Lower lobe of right lung (tissue), 2 donors: ENCODE measurements at places on chromosomes 3 and 15. TPM values are rescaled to one million over a fixed set of nuclear protein-coding genes. Genes with fewer than 3 reads are reported as not detected.

Gene AADAC
- 5.6 TPM for total RNA-seq

Gene PDIA5
- total RNA-seq: 29.3 TPM

Gene TMEM158
- 0.80 TPM for total RNA-seq

Gene KIF9
- total RNA-seq: 8.7 TPM

Gene GRM7
- 0.86 TPM for total RNA-seq

Gene PLA2G4F
- total RNA-seq: 99.0 TPM

DNA sequence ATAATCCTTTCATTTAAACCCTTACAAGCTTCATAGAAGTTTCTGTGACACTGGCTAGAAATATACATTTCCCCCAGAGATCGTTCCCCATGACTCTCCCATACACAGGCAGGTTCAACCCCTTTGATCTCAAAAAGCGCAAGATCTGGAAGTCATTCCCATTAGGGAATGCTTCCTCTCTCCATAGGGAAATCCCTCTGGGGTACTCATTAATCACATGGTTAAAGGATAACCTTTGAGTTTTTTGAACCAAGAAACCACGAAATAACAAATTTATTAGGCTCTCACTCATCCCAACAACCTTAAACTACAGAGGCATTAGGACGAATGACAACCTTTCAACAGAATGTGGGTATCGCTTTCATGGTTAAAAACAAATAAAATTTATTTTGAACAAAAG is 211.9 kb upstream of the PRICKLE2 start:
- no peak overlapping the region for H3K4me3 ChIP-seq
- no peak overlapping the region for H3K27ac ChIP-seq
- H3K4me1 ChIP-seq: peaks cover 34% of the 10 kb centered on the region

DNA sequence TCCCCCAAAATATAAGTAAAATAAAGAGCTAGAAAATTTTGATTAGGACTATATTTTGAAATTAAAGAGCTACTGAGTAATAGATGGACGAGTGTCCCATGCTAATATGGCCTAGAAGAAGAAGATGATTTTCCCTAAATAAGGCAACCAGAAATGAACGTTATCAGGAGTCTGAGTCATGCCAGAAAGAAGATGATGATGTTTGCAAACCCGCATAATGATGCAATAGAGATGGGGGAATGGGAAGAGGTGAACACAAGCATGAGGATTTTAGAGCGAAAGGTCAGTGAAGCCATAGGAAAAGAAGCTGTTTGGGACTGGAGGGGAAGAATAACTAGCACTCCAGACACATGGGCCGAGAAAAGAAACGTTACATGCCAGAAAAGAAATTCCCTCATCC is 71.7 kb downstream of the FGF12 start:
- no peaks in the 10 kb centered on the region for H3K36me3 ChIP-seq
- DNase-seq: no peak
- H3K27me3 ChIP-seq: no peaks in the 10 kb centered on the region
- no peak overlapping the region for H3K4me3 ChIP-seq
- no peak overlapping the region for H3K27ac ChIP-seq

DNA sequence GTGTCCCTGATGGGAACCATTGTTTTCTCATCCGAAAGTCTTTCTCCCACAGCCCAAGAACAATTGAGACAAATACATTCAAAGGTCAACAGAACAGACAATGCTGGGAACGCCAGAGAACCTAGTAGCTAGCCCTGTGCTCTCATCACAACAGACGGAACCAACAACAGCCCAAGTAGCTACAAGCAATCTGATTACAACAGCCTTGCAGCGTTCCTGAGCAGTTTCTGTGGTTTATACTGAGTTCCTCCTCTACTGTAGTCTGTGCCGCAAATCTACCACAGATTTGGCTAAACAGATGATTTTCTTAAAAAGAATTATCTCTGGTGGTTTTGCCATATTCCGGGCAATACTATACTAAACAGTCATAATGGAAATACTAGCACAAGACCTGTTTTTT is 435.6 kb downstream of the MECOM start:
- no peaks in the 10 kb centered on the region for H3K4me1 ChIP-seq
- H3K27me3 ChIP-seq: no peaks in the 10 kb centered on the region
- H3K36me3 ChIP-seq: no peaks in the 10 kb centered on the region
- H3K4me3 ChIP-seq: no peak overlapping the region
- no peak overlapping the region for H3K27ac ChIP-seq

DNA sequence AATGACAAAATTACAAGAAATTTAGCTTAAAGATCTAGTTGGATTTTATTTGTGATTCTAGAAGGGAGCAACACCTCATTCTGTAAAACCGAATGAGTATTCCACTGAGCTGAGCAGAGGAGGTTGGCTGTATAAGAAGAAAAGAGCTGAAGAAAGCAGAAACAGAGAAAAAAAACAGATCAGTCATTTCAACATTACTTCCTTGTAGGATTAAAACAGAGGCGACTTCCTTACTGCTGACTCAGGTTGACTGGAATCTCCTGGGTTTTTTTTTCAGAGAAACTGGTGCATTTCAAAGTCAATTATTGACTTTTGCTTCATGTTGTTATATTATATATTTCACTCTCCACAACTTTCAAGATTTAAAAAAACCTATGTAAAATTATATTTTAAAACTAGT is 368.1 kb upstream of the UBE2E2 start:
- no peak overlapping the region for H3K4me3 ChIP-seq
- H3K27ac ChIP-seq: no peak overlapping the region
- no peak for DNase-seq
- H3K4me1 ChIP-seq: peaks cover 18% of the 10 kb centered on the region
- H3K27me3 ChIP-seq: no peaks in the 10 kb centered on the region

- H3K4me1 ChIP-seq: no peaks in the 10 kb centered on the region
- H3K4me3 ChIP-seq: no peak overlapping the region
- no peak overlapping the region for H3K27ac ChIP-seq
- peaks cover 21% of the 10 kb centered on the region for H3K36me3 ChIP-seq
Observed at GRCh38 chr3:10205451-10206165, 40.9 kb downstream of the IRAK2 start.

- H3K36me3 ChIP-seq: no peaks in the 10 kb centered on the region
- H3K27ac ChIP-seq: no peak overlapping the region
- no peak overlapping the region for H3K4me3 ChIP-seq
- DNase-seq: no peak
Observed at GRCh38 chr15:71282076-71282475, 166.8 kb downstream of the THSD4 start.

GRCh38 chr15:83846847-83847246 is 192.9 kb downstream of the ADAMTSL3 start:
- H3K36me3 ChIP-seq: no peaks in the 10 kb centered on the region
- no peak overlapping the region for H3K4me3 ChIP-seq
- H3K27me3 ChIP-seq: no peaks in the 10 kb centered on the region

- no peak for DNase-seq
- H3K4me1 ChIP-seq: peaks cover 28% of the 10 kb centered on the region
- H3K27ac ChIP-seq: no peak overlapping the region
Observed at GRCh38 chr3:177811835-177812234, 614.6 kb upstream of the TBL1XR1 start.

DNA sequence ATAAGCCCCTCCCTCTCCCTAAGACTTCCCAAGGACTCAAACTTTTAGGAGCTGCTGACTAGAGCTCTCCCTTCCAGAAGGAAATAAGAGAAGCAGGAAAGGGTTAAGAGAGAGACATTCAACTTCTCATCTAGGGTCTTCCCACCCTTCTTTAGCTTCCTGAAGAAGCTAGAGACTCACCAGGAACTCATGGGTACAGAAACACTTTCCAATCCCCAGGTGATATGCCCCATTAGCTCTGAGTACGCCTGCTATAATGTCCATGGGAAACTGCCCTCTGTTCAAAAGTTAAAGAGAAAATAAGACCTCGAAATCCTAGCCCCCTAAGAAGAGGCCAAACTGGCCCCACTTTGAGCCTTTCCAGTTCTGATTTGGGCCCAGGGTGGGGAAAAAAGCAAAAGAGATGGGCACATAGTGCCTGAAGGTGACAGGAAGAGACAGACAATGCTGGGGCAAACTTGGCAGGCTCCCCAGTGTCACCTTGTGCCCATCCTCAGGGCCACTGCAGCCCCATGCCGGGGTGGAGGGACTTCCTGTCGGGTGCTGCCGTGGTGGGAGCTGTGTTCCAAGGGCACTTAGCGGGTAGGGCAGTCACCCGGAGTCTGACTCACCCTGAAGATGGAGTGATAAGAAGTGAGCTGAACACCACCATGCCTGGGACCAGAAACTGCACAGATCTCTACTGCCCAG is 29.5 kb downstream of the CCDC12 start:
- peak overlapping the region; percentile 9 for H3K4me3 ChIP-seq
- H3K4me1 ChIP-seq: peaks cover 94% of the 10 kb centered on the region
- no peaks in the 10 kb centered on the region for H3K36me3 ChIP-seq
- H3K27ac ChIP-seq: peak overlapping the region; percentile 85
- peak; percentile 60 for DNase-seq

- no peak overlapping the region for H3K4me3 ChIP-seq
- no peaks in the 10 kb centered on the region for H3K4me1 ChIP-seq
- H3K27me3 ChIP-seq: no peaks in the 10 kb centered on the region
- no peak overlapping the region for H3K27ac ChIP-seq
Observed at GRCh38 chr15:31089368-31090047, 12.0 kb downstream of the TRPM1 start.

GRCh38 chr3:54126551-54126950 is 4.2 kb downstream of the CACNA2D3 start:
- peaks cover 11% of the 10 kb centered on the region for H3K27me3 ChIP-seq
- DNase-seq: no peak
- H3K36me3 ChIP-seq: no peaks in the 10 kb centered on the region
- H3K4me3 ChIP-seq: no peak overlapping the region

DNA sequence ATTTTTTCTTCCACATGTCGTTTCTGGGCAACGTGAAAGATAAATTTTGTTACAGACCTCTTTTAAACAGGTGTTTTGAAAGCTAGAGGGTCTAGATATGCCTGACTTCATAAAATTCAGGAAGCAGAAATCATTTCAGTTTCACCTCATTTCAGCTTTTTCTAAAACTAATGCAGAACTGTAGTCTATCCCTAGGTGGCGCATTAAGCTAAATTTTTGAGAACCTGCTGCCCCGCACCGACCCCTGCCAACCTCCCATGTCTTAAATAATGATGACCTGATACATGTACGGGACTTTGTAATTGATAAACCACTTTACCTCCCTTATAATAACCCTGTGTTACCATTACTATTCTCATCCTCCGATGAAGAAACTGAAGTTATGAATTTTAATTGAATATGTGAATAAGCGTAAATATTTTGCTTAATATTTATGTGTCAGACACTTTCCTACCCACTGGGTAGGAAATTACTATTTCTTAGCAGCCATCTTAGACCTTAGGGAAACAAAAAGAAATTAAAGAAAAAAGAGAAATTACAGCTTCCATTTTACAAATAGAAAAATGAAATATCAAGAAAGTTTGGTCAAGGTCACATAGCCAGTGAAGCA is 78.7 kb upstream of the GCNT3 start:
- H3K36me3 ChIP-seq: no peaks in the 10 kb centered on the region
- H3K4me3 ChIP-seq: no peak overlapping the region
- DNase-seq: no peak
- H3K27me3 ChIP-seq: peaks cover 8% of the 10 kb centered on the region
- H3K27ac ChIP-seq: no peak overlapping the region
- peaks cover 4% of the 10 kb centered on the region for H3K4me1 ChIP-seq

DNA sequence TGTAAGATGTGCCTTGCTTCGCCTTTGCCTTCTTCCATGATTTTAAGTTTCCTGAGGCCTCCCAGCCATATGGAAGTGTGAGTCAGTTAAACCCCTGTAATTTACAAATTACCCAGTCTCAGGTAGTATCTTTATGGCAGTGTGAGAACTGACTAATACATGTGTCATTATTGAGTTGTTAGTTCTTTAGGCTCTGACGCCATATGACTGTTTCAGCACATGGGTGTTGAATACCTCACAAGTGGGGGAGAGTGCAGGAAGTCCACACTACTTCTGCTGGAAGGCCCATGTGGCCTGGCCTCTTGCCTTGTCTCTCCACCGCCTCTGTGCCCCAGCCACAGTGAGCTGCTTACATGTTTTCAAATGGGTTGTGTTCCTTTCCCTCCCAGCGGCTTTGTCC is 28.5 kb downstream of the MFSD1 start:
- H3K36me3 ChIP-seq: peaks cover 54% of the 10 kb centered on the region
- DNase-seq: no peak
- no peaks in the 10 kb centered on the region for H3K27me3 ChIP-seq
- no peak overlapping the region for H3K27ac ChIP-seq
- H3K4me3 ChIP-seq: no peak overlapping the region

- H3K4me1 ChIP-seq: peaks cover 43% of the 10 kb centered on the region
- H3K36me3 ChIP-seq: no peaks in the 10 kb centered on the region
- H3K27me3 ChIP-seq: no peaks in the 10 kb centered on the region
- no peak overlapping the region for H3K27ac ChIP-seq
- DNase-seq: no peak
Observed at GRCh38 chr3:149592758-149593240, 65.0 kb downstream of the WWTR1 start.

DNA sequence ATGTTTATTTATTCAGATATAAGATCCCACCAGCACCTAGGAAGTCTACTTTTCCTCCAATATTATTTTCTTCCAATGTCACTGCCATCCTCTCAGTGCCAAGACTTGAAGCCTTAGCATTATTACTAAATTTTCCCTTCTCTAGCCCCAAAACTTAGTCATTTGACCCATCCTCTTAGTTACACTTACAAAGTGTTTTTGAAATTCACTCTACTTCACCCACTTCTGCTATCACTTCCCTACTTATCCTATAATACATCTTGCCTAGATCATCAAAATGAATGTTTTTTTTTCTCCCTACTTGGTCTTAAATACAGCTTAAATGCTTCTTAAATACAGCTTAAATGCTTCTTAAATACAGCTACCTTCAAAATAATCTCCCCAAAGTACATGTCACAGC is 376.6 kb downstream of the RSL24D1 start:
- no peak for DNase-seq
- H3K27ac ChIP-seq: no peak overlapping the region

DNA sequence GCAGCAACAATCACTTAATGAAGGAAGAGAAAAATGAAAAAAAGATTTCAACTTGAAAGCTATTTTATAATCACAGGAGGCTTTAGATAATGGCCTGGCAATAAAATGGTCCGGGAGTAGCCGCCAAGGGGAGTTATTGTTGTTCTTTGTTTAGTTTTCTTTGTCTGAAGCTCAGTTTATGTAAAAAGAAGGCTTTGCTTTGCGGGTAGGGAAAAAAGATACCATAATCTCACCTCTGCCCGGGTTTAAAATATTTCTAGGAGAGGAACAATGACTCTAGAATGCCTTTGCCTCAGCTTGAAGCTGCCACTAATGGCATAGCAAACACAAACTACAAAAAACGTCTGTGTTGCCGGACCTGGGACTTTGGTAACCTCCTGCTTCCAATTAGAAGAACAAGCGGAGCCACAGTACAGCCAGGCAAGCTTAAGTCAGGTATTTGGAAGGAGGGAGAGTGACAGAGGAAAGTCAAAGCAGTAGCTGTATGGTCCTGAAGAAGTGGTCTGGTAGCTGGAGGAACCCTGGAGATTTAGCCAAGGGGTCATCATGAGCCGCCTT is 764.5 kb downstream of the TUSC7 start:
- no peak overlapping the region for H3K4me3 ChIP-seq
- DNase-seq: no peak
- no peaks in the 10 kb centered on the region for H3K36me3 ChIP-seq
- H3K4me1 ChIP-seq: no peaks in the 10 kb centered on the region
- no peak overlapping the region for H3K27ac ChIP-seq
- H3K27me3 ChIP-seq: no peaks in the 10 kb centered on the region

DNA sequence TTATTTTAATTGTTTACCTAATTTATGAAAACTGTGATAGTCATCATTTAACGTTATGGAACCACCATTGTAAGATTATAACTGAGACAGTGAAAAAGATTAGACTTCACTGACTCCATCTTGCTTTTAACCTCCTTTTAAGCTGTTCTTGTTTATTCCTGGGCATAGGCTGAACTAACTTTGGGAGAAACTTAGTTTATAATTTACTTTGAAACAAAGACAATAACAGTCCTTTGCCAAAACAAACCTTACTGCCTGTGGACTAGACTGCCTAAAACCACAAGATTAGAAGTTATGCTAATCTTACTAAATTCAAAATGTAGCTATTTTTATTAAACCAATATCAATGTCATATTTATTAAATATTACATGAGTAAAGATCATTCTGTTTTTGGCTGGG is 44.3 kb upstream of the TMEM45A start:
- no peak overlapping the region for H3K27ac ChIP-seq
